ENCODE measurements at places on chromosomes 3 and 15. TPM values are rescaled to one million over a fixed set of nuclear protein-coding genes. Genes with fewer than 3 reads are reported as not detected.

The LTF gene
- total RNA-seq, result not detected

The DISP2 gene
- total RNA-seq, result 0.82 TPM

The NCKIPSD gene
- 56.5 TPM for total RNA-seq

The SPSB4 gene
- not detected for total RNA-seq

The RNU5B-1 gene
- total RNA-seq, result 19.9 TPM

The PARP3 gene
- 20.4 TPM for total RNA-seq

The GJD2 gene
- total RNA-seq, result not detected

The CD200R1 gene
- 7.8 TPM for total RNA-seq

The CGNL1 gene
- total RNA-seq, result not detected

The STIMATE gene
- 29.9 TPM for total RNA-seq

The VEPH1 gene
- total RNA-seq, result not detected

DNA sequence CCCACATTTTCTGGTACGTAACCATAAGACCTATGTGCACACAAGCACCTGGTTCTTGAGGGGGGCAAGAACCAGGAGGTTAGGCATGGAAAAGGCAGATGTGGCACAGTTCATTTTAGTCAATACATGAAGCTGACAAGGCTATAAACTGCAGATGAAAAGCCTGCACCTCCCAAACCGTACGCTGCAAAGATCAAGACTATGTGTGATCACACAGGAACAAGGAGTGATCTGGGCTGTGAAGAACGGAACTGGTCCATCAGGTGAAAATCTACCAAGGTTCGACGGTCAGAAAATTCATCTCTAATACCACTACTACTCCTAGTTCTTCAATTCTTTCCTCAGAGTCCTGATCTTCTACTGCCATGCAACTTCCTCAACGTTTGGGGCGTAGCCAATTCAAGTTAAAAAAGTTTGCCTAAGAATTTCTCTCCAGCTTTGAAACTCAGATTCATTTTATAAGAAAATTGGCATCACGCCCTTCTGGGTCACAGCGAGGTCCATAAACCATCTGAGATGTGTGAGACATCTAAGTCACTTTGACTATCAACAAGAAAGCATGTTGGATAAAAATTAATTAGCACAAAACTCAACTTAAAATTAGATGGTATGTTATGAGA is 41.9 kb downstream of the PLD1 start:
- H3K4me1 ChIP-seq, result no peaks in the 10 kb centered on the region
- DNase-seq, result no peak
- H3K4me3 ChIP-seq, result no peak overlapping the region
- H3K27me3 ChIP-seq, result peaks cover 17% of the 10 kb centered on the region

GRCh38 chr15:96343113-96344059 is 12.9 kb downstream of the NR2F2 start:
- H3K4me3 ChIP-seq, result no peak overlapping the region
- DNase-seq, result no peak
- H3K27ac ChIP-seq, result no peak overlapping the region

GRCh38 chr3:143295201-143296080 is 175.9 kb downstream of the CHST2 start:
- DNase-seq, result no peak
- H3K4me3 ChIP-seq, result no peak overlapping the region

GRCh38 chr3:70620367-70620766 is 307.9 kb upstream of the MDFIC2 start:
- H3K36me3 ChIP-seq, result no peaks in the 10 kb centered on the region
- no peak overlapping the region for H3K27ac ChIP-seq
- no peak overlapping the region for H3K4me3 ChIP-seq
- no peak for DNase-seq

DNA sequence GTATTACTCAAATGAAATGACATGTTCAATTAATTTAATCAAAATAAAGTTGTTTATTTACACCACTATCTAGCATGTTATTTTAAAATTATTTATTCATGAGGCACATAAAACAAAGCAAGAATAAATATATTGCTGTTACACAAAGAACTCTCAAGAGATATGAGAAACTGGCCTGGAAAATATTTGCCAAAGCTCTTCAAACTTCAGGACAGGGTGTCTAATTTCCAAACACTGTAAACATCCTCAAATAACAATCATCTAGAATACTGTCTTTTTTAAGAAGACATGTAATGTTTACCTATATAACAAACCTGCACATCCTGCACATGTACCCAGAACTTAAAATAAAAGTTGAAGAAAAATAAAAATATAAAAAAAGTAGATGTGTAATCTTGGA is 876.6 kb downstream of the TUSC7 start:
- no peak for DNase-seq
- H3K27ac ChIP-seq, result no peak overlapping the region
- no peaks in the 10 kb centered on the region for H3K27me3 ChIP-seq
- H3K4me1 ChIP-seq, result no peaks in the 10 kb centered on the region

DNA sequence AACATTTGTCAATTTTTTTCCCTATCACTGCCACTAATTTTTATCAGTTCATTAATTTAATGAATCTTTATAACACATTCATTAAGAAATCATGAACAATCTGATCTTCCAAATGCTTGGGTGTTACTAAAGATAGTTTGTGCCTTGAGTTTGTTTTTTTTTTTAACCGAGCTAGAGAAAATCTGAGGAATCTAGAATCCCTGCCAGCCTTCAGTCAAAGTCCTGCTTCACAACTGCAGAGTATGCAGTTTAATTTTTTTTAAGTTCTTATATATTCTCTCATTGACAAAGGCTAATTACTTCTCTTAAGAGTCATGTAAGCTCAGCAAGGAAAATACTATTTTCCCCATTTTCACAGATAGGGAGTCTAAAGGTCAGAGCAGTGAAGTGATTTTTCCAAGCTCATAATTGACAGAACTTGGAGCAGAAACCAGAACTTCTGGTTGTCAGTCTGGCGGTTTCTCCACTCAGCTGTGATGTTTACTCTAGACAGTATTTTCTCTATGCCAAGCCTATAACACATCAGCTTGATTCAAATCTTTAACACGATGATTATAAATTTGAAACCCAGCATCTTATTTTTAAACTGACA is 55.7 kb downstream of the TNIK start:
- no peaks in the 10 kb centered on the region for H3K27me3 ChIP-seq
- no peak overlapping the region for H3K4me3 ChIP-seq
- peaks cover 15% of the 10 kb centered on the region for H3K36me3 ChIP-seq
- no peaks in the 10 kb centered on the region for H3K4me1 ChIP-seq

GRCh38 chr15:83654379-83655236 is 685 bp downstream of the ADAMTSL3 start:
- no peak overlapping the region for H3K4me3 ChIP-seq
- H3K4me1 ChIP-seq, result no peaks in the 10 kb centered on the region
- H3K27me3 ChIP-seq, result peaks cover 14% of the 10 kb centered on the region
- DNase-seq, result no peak
- no peak overlapping the region for H3K27ac ChIP-seq

- H3K4me1 ChIP-seq, result no peaks in the 10 kb centered on the region
- H3K27me3 ChIP-seq, result no peaks in the 10 kb centered on the region
- no peak overlapping the region for H3K27ac ChIP-seq
- DNase-seq, result no peak
Measured at GRCh38 chr3:137642831-137643230, 121.3 kb upstream of the SOX14 start.

DNA sequence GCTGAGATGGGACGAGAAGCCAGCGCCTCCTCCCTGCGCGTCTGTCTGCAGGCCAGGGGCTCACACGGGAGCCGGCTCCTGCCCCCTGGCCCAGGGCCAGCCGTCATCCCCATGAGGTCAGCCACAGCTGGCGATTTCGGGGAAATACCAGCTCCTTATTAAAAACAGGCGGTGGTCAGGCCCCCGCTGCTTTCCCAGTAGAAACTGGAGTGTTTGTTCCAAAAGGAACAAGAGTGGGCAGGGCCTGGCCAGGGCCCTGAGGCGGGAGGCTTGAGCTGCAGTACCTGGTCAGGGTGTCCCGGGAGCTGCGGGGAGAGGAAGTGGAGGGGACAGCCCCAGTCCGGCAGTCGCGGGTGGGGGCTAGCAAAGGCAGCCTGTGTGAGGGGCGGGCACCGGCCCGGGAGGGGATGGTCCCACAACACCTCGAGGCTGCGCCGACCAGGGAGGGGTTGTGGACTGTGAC is 17.8 kb downstream of the MYL3 start:
- no peak for DNase-seq
- H3K36me3 ChIP-seq, result peaks cover 4% of the 10 kb centered on the region
- peak overlapping the region; percentile 67 for H3K4me3 ChIP-seq
- H3K27ac ChIP-seq, result peak overlapping the region; percentile 61
- peaks cover 12% of the 10 kb centered on the region for H3K4me1 ChIP-seq

- H3K4me3 ChIP-seq, result peak overlapping the region; percentile 48
- no peak for DNase-seq
- peak overlapping the region; percentile 77 for H3K27ac ChIP-seq
- H3K4me1 ChIP-seq, result peaks cover 65% of the 10 kb centered on the region
Measured at GRCh38 chr3:177144922-177145321, 52.4 kb downstream of the TBL1XR1 start.

GRCh38 chr3:35739181-35739809 is 100.0 kb downstream of the ARPP21 start:
- H3K4me1 ChIP-seq, result no peaks in the 10 kb centered on the region
- H3K27me3 ChIP-seq, result no peaks in the 10 kb centered on the region
- no peak for DNase-seq
- H3K36me3 ChIP-seq, result no peaks in the 10 kb centered on the region
- H3K27ac ChIP-seq, result no peak overlapping the region

DNA sequence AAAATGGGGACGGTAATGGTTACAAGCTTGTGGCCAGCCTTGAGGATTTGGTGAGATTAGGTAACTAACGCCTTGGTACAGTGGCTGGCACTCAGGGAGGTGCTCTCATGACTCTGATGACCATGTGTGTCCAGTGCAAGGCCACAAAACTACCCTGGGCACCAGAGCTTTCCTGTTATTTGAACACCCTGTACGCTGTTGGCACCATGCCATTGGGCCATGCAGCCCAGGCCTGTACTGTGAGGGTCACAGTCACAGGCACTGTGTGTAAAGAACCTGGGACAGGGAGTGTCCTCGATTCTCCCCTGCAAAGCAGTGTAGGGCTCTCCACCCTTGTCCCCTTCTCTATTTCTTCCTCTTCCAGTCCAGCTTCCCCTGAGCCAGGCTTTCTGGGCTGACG is 6.3 kb downstream of the TMEM43 start:
- no peak overlapping the region for H3K27ac ChIP-seq
- no peaks in the 10 kb centered on the region for H3K27me3 ChIP-seq
- H3K36me3 ChIP-seq, result peaks cover 56% of the 10 kb centered on the region

- peak overlapping the region; percentile 81 for H3K27ac ChIP-seq
- no peak for DNase-seq
- H3K36me3 ChIP-seq, result no peaks in the 10 kb centered on the region
- H3K27me3 ChIP-seq, result no peaks in the 10 kb centered on the region
- peaks cover 63% of the 10 kb centered on the region for H3K4me1 ChIP-seq
- H3K4me3 ChIP-seq, result peak overlapping the region; percentile 24
Measured at GRCh38 chr15:74403991-74404563, 29.7 kb downstream of the SEMA7A start.

- H3K4me1 ChIP-seq, result no peaks in the 10 kb centered on the region
- no peaks in the 10 kb centered on the region for H3K27me3 ChIP-seq
- H3K36me3 ChIP-seq, result no peaks in the 10 kb centered on the region
- no peak overlapping the region for H3K27ac ChIP-seq
- no peak overlapping the region for H3K4me3 ChIP-seq
- DNase-seq, result no peak
Measured at GRCh38 chr3:1087066-1087560, 5.7 kb upstream of the CNTN6 start.

DNA sequence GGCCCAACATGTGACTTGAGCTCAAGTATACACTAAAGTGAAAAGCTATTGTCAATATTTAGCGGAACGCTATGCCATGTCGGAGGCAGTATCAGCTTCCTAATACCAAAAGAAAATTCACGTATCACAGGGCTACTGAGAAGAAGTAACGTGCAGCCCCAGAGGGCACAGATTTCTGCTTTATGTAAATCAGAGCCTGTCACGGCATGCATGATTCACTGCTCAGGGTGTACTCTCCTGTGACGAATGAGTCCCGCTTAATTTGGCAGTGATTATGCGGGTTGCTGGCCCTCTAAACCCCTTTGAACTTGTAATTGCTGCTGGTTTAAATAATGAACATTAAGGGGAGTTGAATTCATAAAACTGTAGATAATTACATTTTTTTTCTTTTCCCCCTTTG is 85.3 kb downstream of the MEIS2 start:
- no peak for DNase-seq
- no peaks in the 10 kb centered on the region for H3K4me1 ChIP-seq
- H3K36me3 ChIP-seq, result no peaks in the 10 kb centered on the region
- H3K27ac ChIP-seq, result no peak overlapping the region
- H3K4me3 ChIP-seq, result no peak overlapping the region
- H3K27me3 ChIP-seq, result no peaks in the 10 kb centered on the region

DNA sequence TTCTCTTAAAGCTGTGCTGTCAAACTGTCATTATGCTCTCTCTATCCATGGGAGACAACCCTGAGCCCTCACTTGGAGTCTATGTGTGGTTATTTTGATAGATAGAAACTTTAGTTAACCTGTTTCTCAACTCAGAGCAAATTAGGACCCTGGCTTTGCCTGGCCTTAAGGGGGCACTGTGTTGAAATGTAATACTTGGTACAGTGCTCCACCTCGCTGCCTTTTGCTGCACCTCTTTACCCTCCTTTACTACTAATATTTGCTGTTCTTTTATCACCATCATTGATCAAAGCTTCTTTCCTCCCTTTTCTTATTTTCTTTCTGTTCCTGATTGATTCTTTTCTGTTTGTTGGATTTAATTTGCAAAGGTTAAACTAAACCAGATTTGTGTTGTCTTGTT is 34.3 kb downstream of the STT3B start:
- peaks cover 53% of the 10 kb centered on the region for H3K4me1 ChIP-seq
- H3K4me3 ChIP-seq, result no peak overlapping the region
- peaks cover 12% of the 10 kb centered on the region for H3K36me3 ChIP-seq
- H3K27me3 ChIP-seq, result no peaks in the 10 kb centered on the region
- no peak overlapping the region for H3K27ac ChIP-seq

GRCh38 chr15:41183581-41183980 is 47.0 kb downstream of the EXD1 start:
- no peak overlapping the region for H3K4me3 ChIP-seq
- no peaks in the 10 kb centered on the region for H3K36me3 ChIP-seq
- H3K4me1 ChIP-seq, result no peaks in the 10 kb centered on the region
- no peak overlapping the region for H3K27ac ChIP-seq
- H3K27me3 ChIP-seq, result peaks cover 9% of the 10 kb centered on the region

- H3K4me3 ChIP-seq, result no peak overlapping the region
- peaks cover 41% of the 10 kb centered on the region for H3K27me3 ChIP-seq
- no peak for DNase-seq
- H3K36me3 ChIP-seq, result no peaks in the 10 kb centered on the region
- peaks cover 16% of the 10 kb centered on the region for H3K4me1 ChIP-seq
Measured at GRCh38 chr3:69352305-69353087, 33.4 kb downstream of the FRMD4B start.

DNA sequence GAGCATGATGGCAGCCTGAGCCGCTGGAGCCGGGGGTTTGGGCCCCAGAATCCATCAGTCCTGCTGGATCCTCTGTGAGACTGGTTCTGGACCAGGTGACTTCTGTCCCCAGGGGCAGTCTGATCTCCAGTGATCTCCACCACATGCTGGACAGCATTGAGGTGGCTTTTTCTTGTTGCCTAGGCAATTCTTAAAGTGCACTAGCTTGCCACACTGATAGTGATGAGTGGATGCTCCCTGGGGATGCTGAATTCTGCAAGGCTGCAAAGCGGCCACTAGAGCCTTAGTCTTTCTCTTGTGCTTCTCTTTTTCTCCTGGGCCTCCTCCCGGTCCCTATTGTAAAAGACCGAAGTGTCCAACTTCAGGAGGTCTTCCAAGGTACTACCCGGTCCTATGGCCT is 70.4 kb upstream of the ATP11B start:
- H3K4me1 ChIP-seq, result no peaks in the 10 kb centered on the region
- DNase-seq, result peak; percentile 13
- no peaks in the 10 kb centered on the region for H3K27me3 ChIP-seq
- no peak overlapping the region for H3K4me3 ChIP-seq

Measured in activated CD8-positive, alpha-beta T cell treated with anti-CD3 and anti-CD28 coated beads, Interleukin-2, amount 10 ng/mL, durations not matched to agents 7 days and 5 days (primary cell).